Occipital lobe (tissue), 3 donors: ENCODE measurements at places on chromosomes 3 and 15. TPM values are rescaled to one million over a fixed set of nuclear protein-coding genes. Genes with fewer than 3 reads are reported as not detected.

- DNase-seq: no peak
These were observed 72.1 kb downstream of the NOX5 start for GRCh38 chr15:69086427-69087204.

GRCh38 chr3:102037209-102037608 is 187.9 kb downstream of the NFKBIZ start:
- no peak for DNase-seq

GRCh38 chr3:63056932-63057331 is 181.7 kb upstream of the CADPS start:
- no peak for DNase-seq

DNA sequence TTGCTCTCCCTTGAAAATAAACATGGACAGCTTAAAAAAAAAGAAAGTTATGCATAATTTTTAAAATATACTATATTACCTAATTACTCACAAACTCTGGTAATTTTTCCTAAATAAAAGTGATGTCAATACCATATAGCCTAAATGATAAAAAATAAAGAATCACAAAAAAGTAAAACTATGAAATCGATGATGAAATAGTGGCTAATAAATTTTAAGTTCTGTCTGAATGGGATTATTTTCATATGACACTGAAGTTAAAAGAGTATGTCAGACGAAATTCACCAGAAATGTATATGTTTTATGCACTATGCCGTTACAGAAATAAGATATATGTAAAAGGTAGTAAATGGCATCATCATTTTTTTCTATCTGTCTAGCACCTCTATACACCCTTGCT is 51.4 kb downstream of the FSIP1 start:
- no peak for DNase-seq

NPAP1 gene
- 0.31 TPM for total RNA-seq

CTXN2 gene
- 0.16 TPM for total RNA-seq
